ENCODE measurements at places on chromosomes 3 and 15.

DNA sequence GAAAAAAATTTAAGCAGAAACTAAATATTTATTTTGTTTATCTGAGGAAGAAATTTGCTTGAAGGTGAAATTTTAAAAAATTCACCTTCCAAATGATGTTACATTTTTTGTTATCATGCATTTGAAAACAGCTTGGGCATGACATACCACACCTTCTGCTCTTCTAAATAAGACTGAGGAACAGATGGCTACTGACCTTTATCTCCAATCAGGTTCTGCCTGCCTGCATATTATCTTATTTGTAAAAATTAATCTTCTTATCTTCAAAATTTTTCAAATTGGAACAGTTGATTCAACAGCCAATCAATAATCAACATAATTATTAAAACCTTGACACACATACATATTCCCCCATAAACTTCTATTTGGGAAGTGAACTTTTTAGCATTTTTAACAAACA lies 641.8 kb upstream of the ZNF385D start:
- DNase-seq, result no peak

DNA sequence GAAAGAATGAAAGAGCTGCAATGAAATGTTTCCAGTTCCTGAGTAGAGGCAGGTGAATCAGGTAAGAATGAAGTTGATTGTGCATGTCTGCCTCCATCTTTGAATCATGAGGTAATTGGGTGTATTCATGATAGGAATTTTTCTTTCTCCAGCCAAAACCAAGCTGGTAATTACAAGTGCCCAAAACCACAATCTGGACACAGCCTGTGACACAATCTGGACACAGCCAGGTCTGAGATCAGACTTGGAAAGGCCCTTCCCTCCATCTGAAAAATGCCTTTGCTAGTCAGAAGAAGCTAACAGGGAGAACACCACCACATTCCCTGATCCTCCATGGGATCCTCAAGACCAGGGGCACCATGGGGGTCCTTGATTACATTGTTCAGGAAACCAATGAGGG lies 338.5 kb upstream of the THBS1 start:
- DNase-seq, result no peak

- DNase-seq, result no peak
Measured at GRCh38 chr3:13515786-13516759, 32.9 kb upstream of the FBLN2 start.

DNA sequence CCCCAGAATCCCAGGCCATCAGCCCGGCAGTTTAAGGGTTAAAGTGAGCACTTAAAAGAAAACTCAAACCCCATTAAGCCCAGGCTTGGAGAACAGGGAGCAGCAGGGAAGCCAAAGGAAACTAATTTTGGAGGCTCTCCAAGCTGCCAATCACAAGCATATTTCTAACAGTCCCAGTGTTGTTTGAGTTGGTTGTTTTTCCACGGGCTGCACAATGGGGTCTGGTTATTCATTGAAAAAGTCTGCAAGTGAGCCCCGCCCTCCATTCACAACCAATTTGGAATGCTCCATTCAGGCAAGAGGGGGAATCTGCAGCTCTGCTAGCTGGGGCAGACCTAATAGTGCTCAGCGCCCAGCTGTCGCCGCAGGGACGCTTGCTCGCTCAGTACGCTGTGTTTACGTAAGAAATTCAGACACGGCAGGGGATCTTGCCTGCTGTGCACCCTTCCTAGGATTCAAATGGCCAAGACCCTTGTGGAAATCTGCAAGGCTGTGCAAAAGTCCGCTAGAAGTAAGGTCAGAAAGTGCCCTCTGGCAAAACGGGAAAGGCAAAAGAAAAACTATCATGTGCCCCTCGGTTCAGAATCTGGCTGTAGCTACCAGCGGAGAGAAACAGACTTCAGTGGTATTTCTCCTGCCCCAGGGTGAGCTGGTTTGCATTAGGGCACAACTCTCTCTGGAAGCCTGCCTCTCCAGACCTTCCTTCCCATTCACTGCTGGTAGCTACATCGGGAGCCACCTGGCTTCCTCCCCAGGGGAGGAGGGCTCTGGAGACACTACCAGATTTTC lies 11.0 kb downstream of the ETV5 start:
- no peak for DNase-seq

GRCh38 chr15:49282366-49282765 lies 112.3 kb downstream of the GALK2 start:
- DNase-seq, result no peak

GRCh38 chr3:12371525-12372140 lies 82.8 kb downstream of the PPARG start:
- DNase-seq, result no peak

DNA sequence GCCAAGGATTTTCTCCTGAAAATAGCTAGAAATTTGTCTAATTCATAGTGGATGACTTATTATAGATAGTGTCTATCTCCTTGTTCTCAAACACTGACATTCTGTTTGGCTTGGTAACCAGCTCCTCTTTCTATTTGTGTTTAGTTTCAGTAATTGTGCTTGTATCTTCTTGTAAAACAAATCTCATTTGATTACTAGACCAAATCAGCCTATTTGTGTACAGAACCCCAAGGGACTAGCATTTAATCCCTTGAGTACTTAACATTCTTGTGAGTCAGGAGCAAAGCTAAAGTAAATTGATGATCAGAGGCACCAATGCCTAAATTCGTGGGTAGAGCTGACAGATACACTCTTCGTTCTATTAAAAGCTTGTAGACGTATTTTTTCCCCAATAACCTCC lies 306.5 kb upstream of the SLITRK3 start:
- DNase-seq, result no peak

GRCh38 chr3:58683001-58683458 lies 16.5 kb upstream of the FAM3D start:
- no peak for DNase-seq

- DNase-seq, result no peak
Measured at GRCh38 chr15:73141216-73141900, 89.1 kb downstream of the NEO1 start.

DNA sequence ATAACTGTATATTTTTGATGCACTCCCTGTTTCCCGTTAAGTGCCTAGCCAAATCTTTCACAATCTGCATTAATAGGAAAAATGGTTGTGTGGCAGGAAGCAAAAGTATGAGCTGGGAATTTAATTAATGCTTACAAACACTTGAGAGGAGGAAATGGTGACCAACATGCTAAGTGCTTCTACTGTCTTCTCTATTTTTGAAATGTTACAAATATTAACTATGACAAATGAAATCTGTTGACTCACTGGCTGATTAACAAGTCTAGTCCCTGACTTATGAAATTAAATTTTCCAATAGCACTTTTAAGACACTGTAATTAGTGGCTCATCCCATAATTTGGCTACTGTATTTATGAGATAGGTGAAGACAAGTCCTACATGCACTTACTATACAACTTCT lies 446.9 kb upstream of the DPPA4 start:
- no peak for DNase-seq

GRCh38 chr15:26891448-26892181 lies 24.8 kb downstream of the GABRA5 start:
- peak; percentile 66 for DNase-seq

GRCh38 chr3:23806534-23807423 lies 1.0 kb downstream of the UBE2E1 start:
- DNase-seq, result no peak

DNA sequence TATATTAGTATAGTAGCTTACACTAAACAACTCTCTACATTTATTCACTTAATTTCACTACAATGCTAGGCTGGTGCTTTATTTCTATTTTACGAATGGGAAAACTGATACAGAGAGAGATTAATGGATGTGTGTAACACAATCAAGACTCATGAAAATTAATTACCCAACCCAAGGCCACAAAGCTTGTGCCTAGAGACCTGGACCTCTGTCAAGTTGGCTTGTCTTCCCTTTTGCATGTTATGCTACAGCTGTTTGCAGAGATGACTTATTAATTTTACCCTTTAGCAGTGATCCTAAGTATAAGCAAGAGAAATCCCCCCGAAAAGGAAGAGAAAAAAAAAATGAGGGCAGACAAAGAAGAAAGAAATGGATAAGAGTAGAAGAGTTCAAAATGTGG lies 162.5 kb downstream of the C3orf38 start:
- DNase-seq, result no peak

GRCh38 chr3:169665264-169666075 lies 2.0 kb upstream of the MECOM start:
- DNase-seq, result no peak

DNA sequence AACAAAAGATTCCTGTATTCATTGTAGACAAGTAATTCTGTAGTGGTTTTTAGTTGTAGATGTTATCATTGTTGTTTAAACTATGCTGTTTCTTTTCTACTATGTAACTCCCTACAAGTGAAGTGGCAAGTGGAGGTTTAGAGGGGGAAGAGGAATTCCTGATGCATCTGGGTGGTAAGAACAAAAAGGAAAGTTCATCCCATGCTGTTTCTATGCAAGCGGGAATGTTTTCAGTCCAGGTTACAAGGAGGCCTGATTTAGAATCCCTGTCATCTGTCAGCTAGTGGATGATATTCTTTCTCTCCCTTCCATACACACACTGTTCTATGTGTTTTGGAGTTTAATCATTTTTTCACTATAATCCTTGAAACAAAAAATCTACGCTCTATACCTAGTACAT lies 67.4 kb downstream of the IMPG2 start:
- no peak for DNase-seq

DNA sequence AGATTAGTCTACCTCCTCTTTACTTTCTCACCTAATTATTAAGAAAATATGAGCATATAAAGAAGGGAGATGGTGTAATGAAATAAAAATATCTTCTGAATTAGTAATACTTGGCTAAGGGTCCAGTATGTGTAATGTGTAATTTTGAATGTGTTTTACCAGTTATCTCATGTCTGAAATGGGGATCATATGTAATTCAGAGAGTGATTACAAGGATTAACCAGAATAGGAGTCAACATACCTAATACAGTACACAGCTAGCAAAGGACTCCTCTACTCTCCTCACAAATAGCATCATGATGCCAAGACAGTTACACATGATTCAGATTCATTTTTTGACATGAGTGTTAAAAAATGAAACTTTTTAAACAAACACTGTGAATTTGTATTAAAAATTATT lies 570.4 kb downstream of the SI start:
- DNase-seq, result no peak

DNA sequence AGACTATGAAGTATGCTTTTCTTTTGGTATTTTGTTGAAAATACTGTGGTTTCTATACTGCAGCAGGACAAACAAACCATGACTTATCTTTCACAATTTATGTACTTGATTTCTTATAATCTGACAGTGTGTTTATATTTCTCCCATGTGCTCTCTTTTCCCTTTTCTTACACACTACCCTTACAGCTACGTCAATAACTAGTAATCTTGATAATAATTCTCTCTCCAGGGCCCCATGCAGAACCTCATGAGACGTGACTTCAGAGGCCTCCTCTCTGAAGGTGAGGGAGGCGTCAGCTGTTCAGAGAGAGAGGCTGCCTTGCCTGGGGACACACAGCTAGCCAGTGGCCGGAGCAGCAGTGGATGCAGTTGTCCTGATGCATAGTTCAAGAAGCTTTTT lies 35.9 kb downstream of the KY start:
- no peak for DNase-seq

DNA sequence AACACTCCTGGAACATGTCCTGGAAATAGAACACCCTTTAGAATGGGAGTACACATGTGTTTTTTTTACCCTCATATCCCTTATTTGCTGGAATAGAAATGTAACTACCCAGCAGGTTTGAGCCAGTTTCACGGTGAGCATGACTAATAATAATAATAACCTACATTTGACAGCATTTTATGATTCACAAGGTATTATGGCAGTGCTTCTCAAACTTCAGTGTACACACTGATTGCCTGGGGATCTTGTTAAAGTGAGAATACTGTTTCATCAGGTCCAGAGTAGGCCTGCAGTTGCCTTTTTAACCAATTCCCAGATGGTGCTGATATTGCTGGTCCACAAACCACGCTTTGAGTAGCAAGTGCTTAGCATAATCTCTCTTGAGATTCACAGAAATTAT lies 63.9 kb downstream of the NFKBIZ start:
- no peak for DNase-seq

GRCh38 chr3:31081018-31081662 lies 186.7 kb upstream of the GADL1 start:
- no peak for DNase-seq

DNA sequence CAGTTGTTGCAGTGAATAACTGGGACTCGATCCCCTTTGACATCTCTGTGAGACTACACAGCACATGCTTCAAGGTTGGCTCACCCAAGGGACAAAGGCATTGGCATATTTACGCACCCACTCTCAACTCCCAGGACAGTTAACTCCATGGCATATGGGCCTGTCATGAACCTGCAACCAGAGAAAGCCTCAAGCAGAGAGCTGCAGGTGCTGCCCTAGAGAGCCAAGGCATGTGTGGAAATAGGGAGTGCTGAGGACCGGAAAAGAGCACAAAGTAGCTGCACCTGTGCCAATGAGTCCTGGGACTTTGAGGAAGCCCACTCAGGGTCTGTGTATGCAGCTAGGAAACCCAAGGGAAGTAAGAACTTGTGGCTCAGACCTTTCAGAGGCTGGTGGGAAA lies 32.9 kb upstream of the SLC24A5 start:
- DNase-seq, result no peak

GRCh38 chr3:73094129-73094528 lies 32.7 kb downstream of the EBLN2 start:
- DNase-seq, result no peak
